ENCODE measurements at places on chromosomes 12 and 14. TPM values are rescaled to one million over a fixed set of nuclear protein-coding genes. Genes with fewer than 3 reads are reported as not detected.

Gene NXPH4
- polyA plus RNA-seq, result 2.5 TPM

DNA sequence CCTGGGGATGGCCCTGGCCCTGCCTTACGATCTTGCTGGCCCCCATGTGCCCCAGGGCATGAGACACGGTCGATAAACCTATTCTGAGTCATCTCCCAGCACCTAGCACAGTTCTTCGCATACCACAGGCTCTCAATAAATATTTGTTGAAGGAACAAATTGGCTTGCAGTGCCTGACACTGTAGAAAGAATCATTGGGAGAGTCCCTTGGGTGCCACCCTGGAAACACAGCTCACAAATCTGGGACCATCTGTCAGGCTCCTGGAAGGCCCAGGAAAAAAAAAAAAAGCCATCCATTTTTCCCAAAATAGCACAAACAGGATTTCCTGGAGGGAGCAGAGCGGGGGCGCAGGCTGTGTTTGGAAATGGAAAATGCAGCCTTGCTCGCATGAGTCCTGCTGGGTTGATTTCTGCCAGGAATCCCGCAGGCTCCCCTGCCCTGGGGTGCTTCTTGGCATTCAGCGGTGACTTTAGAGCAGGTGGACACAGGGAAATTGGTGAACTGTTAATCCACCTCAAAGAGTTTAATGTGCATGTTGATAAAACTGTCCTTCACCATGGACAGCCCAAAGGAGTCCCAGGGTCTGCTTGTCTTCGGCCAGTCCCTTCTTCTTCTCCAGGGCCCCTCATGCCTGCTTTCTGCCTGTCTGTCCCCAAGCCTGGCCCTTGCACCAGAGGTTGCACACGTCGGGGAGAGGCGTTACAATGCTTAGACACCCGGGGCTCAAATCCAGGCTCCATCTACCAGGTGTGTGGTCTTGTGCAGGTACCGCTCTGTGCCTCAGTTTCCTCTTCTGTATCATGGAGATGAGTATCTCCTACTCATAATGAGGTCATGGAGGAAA is 106.1 kb upstream of the RFLNA start:
- peak; percentile 57 for DNase-seq

Gene NOXRED1
- 0.48 TPM for polyA plus RNA-seq

DNA sequence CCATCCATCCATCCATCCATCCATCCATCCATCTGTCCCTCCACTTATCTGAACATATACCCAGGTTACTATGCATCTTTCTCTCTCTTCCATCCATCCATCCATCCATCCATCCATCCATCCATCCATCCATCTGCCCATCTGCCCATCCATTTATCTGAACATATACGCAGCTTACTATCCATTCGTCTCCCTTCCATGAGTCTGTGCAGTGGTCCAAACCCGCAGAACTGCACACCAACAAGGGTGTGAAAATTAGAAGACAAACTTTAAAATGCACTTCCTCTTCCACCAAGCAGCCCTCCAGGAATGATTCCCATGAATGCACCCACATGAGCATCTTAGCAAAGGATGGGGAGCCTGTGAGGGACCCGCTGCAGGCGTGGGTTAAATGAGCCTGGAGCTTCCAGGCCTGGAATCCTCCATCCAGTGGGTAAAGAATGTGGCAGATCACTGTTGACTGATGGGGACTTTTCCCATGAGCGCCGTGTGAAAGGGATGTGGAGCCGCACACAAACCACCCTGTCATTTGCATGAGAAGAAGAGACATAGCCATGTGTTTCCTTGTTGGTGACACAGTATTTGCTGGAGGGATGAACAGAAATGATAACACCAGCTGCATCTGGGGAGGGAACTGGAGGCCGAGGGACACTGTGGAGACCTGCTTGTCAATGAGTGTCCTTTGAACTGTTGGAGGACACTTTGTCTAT is 376.6 kb downstream of the ADGRD1 start:
- DNase-seq, result no peak

GRCh38 chr12:72901685-72902084 is 629.5 kb downstream of the TRHDE start:
- no peak for DNase-seq

Gene GSC
- not detected for polyA plus RNA-seq

GRCh38 chr12:39230086-39230485 is 212.8 kb downstream of the KIF21A start:
- DNase-seq, result no peak

GRCh38 chr12:15171012-15171655 is 50.1 kb downstream of the RERG start:
- no peak for DNase-seq

Gene KLRC2
- not detected for polyA plus RNA-seq

Gene AKAP6
- polyA plus RNA-seq, result 83.2 TPM

Gene IL26
- not detected for polyA plus RNA-seq

Gene MYL2
- polyA plus RNA-seq, result 1,338 TPM

Gene CPNE6
- not detected for polyA plus RNA-seq

DNA sequence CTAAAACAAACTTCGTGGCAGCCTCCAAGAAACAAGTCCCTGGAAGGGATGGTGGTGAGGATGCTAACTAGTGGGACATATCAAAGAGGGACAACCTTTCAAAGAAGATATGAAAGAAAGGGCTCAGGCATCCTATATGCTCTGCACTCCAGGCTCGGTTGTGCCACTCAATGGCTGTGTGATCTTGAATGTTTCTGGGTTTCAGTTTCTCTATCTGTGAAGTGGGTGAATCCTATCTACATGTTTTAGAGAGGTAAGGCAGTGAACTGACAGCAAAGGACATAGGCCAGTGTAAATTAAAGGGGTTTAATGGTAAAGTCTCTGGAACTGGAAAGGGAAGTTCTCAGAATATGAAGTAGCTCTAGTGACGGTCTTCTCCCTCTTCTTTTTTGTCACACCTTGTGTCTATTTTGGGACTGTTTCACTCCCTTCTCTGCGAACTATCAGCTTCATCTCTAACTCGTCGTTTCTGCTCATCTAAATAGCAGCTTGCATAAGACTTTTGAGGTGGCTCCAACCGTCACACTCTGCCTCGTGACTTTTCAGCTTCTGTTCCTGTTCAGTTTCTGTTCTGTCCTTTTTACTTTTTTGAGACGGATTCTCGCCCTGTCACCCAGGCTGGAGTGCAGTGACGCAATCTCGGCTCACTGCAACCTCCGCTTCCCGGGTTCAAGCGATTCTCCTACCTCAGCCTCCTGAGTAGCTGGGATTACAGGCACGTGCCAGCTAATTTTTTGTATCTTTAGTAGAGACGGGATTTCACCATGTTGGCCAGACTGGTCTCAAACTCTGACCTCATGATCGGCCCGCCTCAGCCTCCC is 273.6 kb downstream of the SUDS3 start:
- DNase-seq, result no peak

Gene IL31
- polyA plus RNA-seq, result not detected

DNA sequence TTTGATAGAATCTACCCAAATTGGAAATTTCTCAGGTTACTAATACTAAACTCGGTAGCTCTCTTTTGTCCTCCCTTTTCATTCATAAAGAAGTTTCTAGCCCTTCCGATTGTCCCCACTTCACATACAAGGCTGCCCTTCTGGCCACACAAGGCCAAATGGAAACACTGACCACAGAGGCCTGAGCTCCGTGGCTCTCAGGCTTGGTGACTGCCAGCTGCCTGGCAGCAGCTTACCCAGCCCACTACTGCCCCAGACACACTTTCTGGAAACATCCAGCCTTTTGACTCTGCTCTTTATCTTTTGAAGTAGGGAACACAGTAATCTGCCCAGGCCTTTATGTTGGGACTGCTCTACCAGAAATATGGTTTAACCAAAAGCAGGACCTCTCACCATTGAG is 167.2 kb downstream of the GCH1 start:
- no peak for DNase-seq

Gene EFCAB11
- 5.1 TPM for polyA plus RNA-seq

Gene PIP4K2C
- polyA plus RNA-seq, result not detected

All from muscle of arm (tissue), 14 donors.